ENCODE measurements at places on chromosomes 13 and 19.
A peak's percentile ranks its signal among the peaks of the same experiment; 100 is the strongest.

DNA sequence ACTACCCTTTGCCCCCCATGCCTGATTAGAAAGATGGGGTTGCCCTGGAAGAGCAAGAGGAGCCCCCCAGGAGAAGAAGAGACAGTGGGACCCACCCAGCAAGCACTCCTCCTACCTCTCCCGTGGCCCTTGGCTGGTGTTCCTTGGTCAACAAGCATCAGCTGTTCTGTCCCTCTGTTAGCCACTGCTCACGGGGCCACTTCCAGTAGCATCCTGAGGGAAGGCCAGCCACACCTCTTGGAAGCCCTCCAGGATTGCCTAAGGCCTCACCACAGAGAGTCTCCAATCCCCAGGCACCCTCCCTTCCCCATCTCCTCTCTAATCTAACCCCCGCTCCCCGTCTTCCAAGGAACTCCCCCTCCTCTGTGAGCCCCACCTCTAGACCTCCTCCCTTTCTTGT, 15.1 kb upstream of the DPP9 start:
- DNase-seq: no peak

GRCh38 chr19:45767881-45768654, 984 bp downstream of the SIX5 start:
- no peak for DNase-seq

DNA sequence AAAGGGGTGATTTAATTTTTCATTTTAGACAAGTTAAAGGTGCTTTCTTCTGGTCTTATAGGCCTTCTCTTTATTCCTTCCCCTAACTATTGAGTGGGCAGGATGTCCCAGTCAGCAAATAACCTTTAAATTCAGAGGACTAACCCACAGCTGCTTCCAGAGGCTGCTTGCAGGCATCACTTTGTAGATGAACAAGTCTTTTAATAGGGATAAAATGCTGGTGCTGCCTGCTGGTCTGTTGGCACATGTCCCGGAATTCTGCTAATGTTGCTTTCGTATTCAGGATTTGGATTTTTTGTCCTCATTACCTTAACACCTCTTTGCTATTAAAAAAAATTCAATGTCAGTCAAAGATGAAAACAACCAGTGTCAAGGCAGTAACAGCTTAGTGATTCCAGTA, 132.7 kb upstream of the KL start:
- DNase-seq: no peak

GRCh38 chr13:99896369-99897075, 75.0 kb downstream of the ZIC5 start:
- no peak for DNase-seq

DNA sequence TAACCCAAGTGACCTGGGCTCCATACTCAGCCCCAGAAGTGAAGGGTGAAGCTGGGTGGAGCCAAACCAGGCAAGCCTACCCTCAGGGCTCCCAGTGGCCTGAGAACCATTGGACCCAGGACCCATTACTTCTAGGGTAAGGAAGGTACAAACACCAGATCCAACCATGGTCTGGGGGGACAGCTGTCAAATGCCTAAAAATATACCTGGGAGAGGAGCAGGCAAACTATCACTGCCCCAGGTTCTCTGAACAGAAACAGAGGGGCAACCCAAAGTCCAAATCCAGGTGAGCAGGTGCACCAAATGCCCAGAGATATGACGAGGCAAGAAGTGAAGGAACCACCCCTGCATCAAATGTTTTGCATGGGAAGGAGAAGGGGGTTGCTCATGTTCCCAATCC, 6.1 kb upstream of the CEACAM7 start:
- DNase-seq: no peak

GRCh38 chr19:39843919-39844793, 2.0 kb downstream of the FBL start:
- no peak for DNase-seq

DNA sequence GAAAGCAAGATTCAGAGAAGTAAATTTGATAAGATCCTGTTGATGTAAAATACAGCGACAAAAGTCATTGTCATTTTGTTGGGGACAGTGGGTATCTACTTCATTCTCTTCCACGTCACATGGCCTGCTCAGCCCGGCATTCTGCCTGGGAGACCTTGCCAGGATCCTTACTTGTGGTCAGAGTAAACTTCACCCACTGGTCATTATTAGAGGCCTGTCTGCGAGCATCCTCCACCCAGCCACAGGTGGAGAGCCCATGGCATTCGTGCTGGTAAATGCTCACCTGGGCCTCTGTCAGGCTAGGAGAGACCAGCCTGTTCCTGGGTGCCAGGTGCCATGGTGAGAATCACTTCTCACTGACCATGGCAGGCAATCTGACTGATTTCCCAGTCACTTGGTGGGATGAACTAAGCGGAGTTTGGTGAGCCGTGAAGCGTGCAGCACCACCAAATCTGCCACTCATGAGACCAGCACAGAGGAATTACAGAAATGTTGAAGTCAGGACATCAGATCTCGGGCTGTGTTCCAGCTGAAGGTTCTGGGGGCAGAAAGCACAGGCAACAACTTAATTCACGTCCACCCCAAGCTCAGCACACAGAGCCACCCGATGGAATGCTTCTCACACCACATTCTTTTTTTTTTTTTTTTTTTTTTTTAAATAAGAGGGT, 107.0 kb downstream of the SIPA1L3 start:
- no peak for DNase-seq

GRCh38 chr19:19152668-19153384, 14.5 kb upstream of the TMEM161A start:
- no peak for DNase-seq

- no peak for DNase-seq
Observed at GRCh38 chr13:24500977-24501376, 11.6 kb downstream of the PARP4 start.

- DNase-seq: no peak
Observed at GRCh38 chr13:51152701-51153100, 41.6 kb upstream of the C13orf42 start.

- no peak for DNase-seq
Observed at GRCh38 chr19:17725422-17726078, 6.3 kb downstream of the MAP1S start.

DNA sequence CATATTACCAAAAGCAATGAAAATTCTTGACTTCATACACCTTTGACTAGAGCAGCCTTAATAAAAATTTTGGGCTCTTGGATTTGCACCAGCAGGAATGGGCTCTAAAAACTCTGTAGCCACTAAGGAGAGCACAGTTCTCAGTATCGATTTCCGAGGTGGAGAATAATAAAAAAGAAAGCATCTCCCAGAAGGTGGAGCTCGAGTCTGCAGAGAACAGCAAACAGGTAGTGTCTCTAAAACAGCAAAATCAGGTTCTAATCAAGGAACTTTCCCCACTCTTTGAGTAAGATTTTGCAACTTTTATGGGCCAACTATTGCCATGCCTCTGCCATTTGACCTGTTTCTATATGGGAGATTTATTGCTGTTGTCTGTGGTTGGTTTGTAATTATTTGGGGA, 258.7 kb upstream of the GPC6 start:
- no peak for DNase-seq

DNA sequence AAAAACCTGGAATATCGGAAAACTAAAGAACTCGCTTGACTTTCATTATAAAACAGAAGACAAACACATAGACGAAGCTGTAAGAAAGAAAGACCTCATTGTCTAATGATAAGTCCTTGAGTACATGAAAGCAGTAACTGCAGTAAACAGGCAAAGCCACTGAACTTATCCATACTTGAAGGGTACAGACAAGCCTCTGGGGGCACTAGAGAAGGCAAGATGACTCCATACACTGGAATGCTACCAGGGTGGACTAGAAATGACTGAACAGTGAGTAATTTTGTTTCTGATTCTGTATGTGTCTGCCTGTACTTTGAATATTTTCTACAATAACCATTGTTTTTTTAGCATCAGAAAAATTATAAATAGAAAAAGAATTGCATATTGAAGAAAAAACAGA, 507.9 kb downstream of the UQCRFS1 start:
- DNase-seq: no peak

GRCh38 chr19:56566904-56567273, 379 bp upstream of the ZNF470 start:
- DNase-seq: peak; percentile 4

GRCh38 chr19:57803594-57804325, 11.0 kb downstream of the ZNF552 start:
- DNase-seq: no peak

DNA sequence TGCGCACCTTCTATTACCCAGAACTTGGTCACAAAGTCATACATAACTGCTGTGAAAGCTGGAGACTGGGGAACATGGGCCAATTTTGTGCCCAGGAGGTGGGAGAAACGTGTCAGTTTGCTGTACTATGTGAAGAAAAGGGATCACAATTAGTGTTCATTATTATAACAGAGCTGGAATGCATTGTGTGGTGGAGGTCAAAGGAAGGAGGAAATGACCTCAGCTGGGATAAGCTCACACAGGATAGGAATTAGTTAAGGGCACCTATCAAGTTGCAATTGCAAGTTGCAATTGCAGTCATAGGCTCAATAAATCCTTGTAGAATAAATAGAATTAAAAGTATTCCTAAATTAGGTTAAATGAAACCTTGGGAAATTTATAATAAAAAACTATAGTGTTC, 103.9 kb upstream of the OBI1 start:
- DNase-seq: no peak

DNA sequence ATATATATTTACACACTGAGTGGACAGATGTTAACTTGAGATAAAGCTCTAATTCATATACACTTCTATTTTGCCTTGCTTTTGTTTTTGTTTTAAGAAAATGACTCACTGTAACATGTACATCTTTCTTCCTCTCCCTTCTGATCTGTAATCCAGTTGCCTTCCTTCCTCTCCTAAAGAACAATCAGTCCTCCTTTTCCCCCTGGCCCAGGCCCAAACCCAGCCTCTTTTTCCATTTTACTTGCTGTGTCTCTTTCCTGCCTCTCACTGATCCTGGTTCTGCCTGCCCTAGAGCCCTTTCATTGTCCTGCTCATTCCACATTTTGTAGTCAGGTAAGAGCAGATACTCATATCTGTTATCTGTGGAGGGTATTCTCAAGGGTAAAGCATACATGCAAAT, 50.8 kb downstream of the ZAR1L start:
- no peak for DNase-seq

DNA sequence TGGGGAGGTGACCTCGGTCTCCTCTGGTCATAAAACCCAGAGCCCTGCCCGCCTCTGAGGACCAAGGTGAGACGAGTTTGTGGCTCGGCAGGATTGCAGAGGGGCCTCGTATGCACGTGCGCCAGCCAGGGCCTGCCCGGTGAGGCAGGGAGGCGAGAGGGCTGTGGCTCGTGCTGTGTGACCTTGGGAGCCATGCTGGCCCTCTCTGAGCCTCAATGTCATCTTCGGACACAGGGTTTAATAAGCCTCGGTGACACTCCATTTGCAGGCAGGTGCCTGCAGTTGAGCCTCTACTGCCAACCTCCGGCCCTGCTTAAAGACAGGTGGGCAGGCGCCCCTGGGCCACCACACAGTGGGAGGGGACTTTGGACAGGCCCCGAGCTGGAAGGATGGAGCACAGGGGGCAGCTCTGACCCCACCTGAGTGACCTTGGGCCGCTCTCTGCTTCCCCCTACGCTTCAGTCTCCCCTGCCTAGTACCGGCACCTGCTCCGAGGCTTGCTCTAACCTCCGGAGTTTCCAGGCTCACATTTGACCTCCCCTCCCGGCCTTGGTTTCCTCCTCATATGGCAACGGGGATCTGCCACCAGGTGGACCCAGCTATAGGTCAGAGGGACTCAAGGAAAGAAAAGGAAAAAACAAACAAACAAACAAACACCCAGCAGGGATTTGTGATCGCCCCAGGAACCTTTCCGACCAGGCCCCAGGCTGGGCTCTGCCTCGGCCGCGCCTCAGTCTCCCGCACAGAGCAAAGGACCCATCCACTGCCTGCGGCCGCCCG, 3.1 kb downstream of the ZBTB7A start:
- DNase-seq: no peak

GRCh38 chr13:43331672-43332071, 308.3 kb downstream of the DNAJC15 start:
- DNase-seq: no peak
